ENCODE measurements at places on chromosomes 16 and 17. TPM values are rescaled to one million over a fixed set of nuclear protein-coding genes. Genes with fewer than 3 reads are reported as not detected.

DNA sequence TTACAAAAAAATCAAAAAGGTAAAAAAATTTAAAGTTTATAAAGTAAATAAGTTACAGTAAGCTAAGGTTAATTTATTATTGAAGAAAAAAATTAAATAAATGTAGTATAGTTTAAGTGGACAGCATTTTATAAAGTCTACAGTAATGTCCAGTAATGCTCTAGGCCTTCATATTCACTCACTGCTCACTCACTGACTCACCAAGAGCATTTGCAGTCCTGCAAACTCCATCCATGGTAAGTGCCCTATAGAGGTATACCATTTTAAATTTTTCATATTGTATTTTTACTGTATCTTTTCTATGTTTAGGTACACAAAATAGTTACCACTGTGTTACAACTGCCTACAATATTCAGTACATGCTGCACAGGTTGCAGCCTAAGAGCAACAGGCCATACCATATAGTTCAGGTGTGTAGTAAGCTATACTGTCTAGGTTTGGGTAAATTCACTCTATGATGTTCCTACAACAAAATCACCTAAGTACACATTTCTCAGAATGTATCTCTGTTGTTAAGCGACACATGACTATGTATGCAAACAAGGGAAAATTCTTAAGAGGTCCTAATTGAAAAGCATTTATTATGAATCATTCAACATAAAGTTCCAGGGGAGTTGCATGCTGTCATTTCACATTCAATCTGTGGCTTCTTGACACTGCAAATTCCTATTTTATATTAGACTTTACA, 92.3 kb downstream of the SPAG9 start:
- no peak for DNase-seq

The LITAFD gene
- total RNA-seq, result not detected

The P3H4 gene
- 2.1 TPM for total RNA-seq

The CDK5R1 gene
- total RNA-seq, result 3.3 TPM

The KRT39 gene
- not detected for total RNA-seq

The SLC13A2 gene
- not detected for total RNA-seq

DNA sequence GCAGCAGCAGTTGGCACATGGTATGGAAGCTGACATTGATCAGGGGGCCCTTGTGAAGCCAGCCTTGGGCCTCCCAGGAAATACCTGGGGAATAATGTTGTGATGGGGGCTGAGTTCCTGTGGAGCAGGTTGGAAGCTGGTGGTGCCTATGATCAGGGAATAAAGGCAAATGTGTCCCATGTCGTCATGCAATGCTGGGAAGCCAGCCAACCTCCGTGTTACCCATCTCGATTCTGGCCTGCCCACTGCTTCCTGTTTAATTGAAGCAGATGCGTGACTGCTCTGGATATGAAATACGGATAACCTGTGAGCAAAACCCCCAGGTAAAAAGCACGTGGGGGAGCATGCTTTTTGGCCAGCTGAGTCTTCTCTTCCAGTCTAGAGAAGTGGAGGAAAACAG, 580.4 kb upstream of the HSBP1 start:
- DNase-seq, result peak; percentile 11

The GUCY2D gene
- not detected for total RNA-seq

The RUSF1 gene
- total RNA-seq, result 32.8 TPM

DNA sequence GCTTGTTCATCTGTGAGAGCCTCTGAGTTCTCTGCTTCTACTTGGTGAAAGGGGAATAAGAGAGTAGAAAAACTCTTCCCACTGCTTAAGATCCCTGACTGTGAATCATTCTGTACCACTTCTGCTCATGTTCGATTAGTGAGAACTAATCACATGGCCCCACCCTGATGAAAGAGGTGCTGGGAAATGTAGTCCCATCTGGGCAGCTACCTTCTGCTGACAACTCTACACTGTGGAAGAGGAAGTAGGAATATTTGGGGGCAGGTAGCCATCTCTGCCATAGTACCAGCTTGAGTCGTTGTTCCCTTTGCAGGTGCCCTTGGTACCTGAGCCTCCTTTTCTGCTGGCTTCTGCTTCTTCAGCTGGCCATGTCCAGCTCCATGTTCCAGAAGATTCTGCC, 29.9 kb downstream of the NKD1 start:
- no peak for DNase-seq

- DNase-seq, result no peak
Observed at GRCh38 chr16:57916735-57917438, 54.0 kb downstream of the CNGB1 start.
